ENCODE measurements at places on chromosomes 11 and 22.

DNA sequence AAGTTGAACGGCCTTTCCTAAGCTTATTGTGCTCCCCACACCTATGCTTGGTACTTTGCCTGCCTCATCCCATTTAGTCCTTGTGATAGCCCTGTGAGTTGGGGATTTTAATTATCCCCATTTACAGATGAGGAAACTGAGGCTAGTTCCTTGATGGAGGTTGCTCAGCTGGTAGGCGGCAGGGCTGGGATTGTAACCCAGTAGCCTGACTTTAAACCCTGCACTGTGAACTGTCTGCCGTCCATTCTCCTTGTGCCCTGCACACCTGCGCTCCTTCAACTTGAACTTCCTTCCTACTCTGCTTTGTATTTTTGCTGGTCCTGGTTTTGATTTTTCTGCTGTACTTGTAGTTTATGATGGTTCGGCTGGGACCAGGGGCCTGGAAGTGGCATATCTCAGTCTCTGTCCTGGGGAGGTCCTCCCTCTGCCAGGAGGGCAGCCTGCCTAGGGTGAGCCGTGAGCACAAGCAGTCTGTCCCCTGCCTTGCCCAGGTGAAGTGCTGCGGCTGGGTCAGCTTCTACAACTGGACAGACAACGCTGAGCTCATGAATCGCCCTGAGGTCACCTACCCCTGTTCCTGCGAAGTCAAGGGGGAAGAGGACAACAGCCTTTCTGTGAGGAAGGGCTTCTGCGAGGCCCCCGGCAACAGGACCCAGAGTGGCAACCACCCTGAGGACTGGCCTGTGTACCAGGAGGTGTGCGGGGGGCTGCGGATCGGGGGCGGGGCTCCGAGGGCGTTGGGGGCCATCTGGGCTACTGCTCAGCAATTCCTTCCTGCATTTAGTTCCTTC, 52.4 kb downstream of the CD82 start:
- no peak for DNase-seq

DNA sequence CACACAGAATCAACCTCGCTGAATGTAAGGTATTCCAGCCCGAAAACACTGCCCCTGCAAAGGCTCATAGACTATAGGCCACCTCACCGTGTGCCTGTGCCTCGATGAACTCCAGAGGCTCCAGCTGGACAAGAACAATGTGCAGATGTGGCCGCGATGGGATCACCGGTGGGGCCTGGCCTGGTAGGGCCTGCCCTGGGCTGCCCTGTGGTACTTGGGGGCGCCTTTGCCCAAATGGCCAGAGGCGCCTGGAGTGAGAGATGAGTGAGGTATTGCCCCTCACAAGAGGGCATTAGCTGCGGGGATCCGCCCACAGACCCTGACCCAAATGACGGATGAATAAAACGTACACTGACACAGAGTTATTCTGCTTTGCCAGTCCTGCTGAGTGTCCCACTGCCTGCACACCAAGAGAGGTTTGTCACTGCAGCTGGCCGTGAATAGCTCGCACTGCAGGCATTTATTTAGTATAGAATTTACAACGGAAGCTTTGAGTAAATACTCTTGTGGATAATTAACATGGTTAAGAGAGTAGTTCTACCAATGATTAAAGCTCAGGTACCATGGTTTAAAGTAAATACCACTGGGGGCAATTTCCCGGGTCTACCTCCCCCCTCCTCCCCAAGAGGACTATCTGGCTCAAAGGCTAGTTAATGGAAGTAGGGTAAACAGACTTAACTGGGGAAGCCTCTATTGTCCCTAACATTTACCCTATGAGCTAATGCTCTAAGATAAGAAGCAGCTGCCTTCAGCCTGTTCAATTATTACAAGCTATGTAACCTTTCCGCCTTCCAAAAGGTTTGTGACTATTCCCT, 101.1 kb upstream of the IGLL5 start:
- no peak for DNase-seq

DNA sequence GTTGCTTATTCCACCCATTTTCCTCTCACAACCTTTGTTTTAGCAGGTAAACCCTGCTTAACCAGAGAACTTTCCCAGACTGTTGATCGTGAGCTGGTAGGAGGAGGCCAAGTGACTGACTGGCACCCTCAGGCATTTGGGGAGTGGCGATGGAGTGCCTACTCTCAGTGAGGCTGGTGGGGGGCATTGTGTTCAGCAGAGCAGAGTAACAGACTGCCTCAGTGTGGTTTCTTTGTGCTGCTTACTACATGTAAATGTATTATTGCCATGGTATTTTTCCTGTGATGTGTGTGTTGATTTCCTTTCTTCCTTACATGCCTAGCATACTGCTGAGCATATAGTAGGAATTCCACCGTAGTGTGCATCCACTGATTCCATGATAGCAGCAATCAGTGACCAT, 2.6 kb downstream of the MARK2 start:
- no peak for DNase-seq

DNA sequence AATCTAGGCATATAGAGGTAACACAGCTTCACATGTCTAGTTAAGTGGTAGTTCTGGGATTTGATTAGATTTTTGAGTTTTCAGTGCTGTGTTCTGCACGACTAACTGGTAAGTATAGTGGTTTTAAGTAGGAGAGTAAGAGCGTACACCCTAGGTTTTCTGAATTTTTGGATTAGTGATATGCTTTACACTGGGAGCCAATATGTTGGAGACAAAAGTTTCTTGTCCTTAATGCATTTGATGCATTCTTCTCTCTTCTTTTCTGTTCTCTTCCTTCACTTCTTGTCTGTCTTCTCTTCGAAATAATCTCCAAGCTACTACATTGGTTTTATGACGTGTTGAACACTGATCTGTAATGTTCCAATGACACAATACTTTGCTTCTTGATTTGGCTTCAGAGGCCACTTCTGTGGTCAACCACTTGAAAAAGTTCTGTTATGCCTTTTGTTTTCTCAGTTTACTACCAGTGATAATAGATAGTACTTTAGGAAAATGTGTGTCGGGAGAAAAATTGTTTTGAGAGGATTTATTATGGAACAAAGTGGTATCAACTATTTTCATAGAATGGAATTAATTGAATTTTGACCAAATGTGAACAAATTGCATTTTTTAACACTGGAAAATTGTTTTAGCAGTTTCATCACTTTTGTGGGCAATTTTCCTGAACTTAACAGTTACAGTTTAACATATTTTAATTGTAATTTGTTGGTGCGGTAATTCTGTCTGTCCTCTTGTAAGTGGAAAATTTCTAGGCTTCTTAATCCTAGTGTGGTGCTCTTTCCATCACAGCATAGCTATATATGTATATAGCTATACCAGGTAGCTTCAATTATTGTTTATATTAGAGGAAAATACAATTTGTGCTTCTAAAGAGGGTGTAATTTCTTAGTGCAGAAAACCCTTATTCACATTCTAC, 2.6 kb downstream of the PDE3B start:
- no peak for DNase-seq

DNA sequence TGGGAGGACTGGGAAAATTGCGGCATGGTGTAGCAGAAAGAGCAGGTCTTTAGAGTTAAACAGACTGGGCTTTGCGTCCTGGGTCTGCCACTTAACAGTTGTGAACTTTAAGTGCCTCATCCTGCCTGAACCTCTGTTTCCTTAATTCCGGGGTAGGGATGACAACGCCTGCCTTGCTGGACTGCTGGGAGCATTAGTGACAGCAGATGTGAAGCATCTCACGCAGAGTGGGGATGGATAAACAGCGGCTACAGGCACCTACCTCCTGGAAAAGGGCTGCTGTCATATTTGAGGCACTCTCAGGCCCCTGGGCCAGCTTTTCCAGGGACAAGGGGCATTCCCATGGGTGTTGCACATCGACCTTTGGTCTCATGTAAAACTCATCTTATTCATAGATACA, 572.2 kb downstream of the TBC1D22A start:
- DNase-seq: no peak

GRCh38 chr22:43088984-43089717, at the start of gene TTLL1:
TTLL1 (minus strand) TSS chr22:43089391; CDS start chr22:43075586, 13,805 bp downstream.
- DNase-seq: peak; percentile 76

DNA sequence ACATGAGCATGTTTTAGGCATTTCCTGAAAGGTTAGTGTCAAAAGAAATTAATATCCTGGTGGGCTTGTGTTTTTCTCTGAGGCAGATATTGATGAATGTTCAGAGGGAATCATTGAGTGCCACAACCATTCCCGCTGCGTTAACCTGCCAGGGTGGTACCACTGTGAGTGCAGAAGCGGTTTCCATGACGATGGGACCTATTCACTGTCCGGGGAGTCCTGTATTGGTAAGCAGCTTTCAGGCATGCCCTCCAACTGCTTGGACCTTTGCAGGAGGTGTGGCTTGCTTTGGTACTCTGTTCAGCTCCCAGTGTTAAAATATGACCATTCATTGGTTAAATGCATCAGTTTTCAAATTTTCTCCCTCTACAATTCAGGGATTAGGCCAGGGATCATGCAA, 658.6 kb upstream of the ANO5 start:
- DNase-seq: no peak

DNA sequence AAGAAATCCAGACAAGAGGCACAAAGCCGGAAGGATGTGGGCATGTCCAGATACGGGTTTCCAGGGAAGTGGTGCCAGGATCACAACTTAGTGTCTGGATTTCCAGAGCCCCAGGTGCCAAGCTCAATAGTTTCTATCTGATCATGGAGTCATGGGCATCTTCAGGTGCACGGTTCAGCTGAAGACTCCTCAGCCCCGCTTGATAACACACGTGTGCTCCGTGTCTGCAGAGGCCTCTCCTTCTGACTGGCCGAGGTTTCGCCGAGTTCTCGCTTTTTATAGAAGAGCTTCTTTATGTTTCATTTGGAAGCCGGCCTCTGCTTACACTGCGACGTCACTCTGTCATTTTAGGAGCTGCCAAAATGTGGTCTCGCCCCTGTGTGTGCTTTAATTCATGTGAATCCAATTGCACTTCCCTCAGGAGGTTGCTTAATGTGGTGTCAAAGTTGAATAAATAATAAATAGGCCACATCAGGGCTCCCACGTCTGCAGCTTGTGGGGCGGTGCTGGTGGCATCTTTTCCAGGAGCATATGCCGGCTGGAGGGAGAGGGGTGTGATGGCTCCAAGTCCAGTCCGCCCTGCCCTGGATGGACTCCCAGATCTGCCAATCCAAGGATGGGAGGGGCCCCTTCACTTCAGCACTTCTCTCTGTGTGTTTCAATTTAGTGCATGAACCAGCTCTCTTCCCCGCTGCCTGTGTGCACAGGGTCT, 1410.8 kb downstream of the TBC1D22A start:
- DNase-seq: no peak

GRCh38 chr11:118277312-118277711, 13.2 kb upstream of the MPZL2 start:
- no peak for DNase-seq

- no peak for DNase-seq
These were observed 167.0 kb upstream of the B3GAT1 start for GRCh38 chr11:134578807-134579723.

- DNase-seq: no peak
These were observed 38.2 kb downstream of the OR10A6 start for GRCh38 chr11:7892840-7893254.

- DNase-seq: no peak
These were observed 10.5 kb upstream of the MGAT3 start for GRCh38 chr22:39446239-39446721.

- no peak for DNase-seq
These were observed 732 bp upstream of the PC start for GRCh38 chr11:66958956-66959274.

GRCh38 chr11:117413616-117414015, 86.0 kb downstream of the CEP164 start:
- no peak for DNase-seq

DNA sequence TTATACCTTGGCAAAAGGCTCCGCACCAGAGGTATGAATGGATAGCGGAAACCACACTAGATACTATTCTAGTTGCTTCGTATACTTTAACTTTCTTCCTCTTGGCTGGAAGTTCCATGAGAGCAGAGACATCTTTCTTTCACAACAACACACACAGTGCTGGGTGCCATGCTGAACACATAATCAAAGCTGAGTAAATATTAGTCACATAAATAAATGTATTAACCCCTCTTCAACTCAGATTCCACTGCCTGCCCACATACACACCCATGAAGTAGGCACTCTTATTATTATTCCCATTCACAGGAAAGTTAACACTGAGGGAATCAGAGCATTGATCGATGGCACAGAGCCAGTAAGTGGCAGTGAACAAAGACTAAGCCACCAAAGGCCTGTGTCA, 35.4 kb downstream of the SPON1 start:
- DNase-seq: no peak

DNA sequence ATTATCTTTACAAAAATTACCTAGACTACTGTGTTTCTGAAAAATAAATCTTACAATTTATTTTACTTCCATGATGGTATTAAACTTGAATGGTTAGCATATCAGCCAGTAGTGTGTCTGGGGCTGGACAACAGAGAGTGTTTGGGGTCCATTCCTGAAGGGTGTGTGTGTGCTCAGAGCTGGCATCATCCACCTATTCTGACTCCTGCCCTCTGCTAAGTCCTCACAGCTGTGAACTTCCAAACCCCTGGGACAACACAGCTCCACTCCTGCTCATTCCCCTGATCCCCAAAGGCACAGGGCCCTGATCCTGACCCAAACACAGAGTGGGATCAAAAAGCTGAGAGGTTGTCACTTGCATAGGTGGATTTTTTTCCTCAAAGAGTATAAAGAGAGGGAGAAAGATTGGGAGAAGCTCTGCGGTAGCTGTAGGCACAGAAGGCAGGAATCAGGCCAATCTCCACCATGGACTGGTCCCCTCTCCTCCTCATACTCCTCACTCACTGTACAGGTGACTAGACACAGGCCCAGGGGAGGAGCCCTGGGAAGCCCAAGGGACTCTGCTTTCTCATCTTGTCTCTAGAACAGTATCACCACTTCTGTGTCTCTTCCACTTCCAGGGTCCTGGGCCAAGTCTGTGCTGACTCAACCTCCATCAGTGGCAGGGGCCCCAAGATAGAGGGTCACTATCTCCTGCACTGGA, 55.7 kb upstream of the TOP3B start:
- no peak for DNase-seq

DNA sequence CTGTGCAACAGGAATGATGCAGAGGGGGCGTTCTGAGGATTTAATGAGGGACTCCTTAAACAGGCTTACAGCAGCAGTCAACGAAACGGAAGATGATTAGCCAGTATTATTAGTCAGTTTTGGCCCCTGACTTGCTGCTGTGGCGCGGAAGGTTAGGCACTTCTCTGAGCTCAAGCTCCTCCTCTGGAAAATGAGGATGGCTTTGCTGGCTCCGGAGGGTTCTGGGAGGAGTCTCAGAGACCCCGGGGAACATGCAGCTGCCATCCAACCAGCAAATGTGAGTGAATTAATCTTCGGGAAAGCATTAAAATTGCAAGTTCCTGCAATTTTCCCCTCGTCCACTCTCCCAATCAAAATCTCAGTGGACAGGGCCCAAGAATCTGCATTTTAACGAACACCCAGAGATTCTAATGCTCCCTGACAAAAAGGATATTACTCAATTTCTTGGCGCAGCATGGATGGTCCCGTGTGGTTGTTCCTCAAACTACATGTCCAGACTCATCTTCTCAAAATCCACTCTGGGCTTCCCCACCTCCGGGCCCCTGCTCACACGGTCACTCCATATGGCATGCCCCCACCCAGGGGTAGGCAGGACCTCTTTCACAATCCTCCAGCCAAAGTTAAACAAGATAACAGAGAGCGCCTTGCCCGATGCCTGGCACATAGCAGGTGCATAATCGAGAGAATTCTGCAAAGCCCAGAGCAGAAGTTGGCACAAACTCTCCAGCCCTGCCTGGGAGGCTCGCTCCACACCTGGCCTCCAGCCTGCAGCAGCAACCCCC, 6.4 kb downstream of the ELFN2 start:
- no peak for DNase-seq

GRCh38 chr22:49962751-49963646, 2.4 kb downstream of the PIM3 start:
- DNase-seq: no peak

All from stimulated activated CD8-positive, alpha-beta memory T cell treated with anti-CD3 and anti-CD28 coated beads, Interleukin-2, amount 100 ng/mL, for 1 hour (primary cell).